Mucosa of gallbladder (tissue), 1 donor: ENCODE measurements at places on chromosomes 4 and X. TPM values are rescaled to one million over a fixed set of nuclear protein-coding genes. Genes with fewer than 3 reads are reported as not detected.
A peak's percentile ranks its signal among the peaks of the same experiment; 100 is the strongest.

The LIMCH1 gene
- total RNA-seq = 90.3 TPM

GRCh38 chr4:32748061-32748460 lies 2027.9 kb downstream of the PCDH7 start:
- no peak for DNase-seq

- no peak for DNase-seq
These were observed 32.1 kb upstream of the GTPBP6 start for GRCh38 chrX:350534-351323.

DNA sequence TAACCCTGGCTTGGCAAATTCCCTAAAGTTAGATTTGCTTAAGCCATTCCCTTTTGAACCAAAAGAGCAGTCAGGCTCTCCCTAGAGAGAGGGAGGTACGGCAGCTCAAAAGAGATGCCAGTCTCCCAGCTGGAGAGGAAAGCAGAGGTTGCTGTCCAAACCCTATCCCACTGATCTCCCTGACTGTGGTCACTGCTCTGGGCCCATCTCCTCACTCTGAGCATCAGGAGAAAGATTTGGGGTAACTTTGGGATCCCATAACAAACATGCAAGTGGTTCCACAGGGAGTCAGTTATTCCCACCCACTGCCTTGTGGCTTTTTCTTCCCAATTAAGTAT lies 17.1 kb downstream of the ACSL1 start:
- no peak for DNase-seq

The ENOPH1 gene
- 30.1 TPM for total RNA-seq

GRCh38 chrX:49155243-49155899 lies 7.2 kb upstream of the MAGIX start:
- peak; percentile 54 for DNase-seq

DNA sequence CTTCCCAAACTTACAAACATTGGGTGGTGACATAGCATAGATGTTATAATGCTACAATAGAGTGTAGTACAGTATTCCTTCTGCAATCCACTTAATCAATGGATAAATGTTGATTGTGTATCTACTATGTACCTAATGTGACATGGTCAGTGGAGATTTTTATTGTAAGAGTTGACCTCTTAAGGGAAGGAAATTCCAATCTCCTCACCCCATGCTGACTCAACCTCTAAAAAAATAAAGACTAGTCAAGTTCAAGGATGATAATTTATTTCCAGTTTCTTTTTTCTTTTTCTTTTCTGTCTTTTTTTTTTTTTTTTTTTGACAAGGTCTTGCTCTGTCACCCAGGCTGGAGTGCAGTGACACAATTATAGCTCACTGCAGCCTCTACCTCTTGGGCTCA lies 206.5 kb upstream of the STS start:
- DNase-seq = no peak

GRCh38 chr4:18608908-18609533 lies 587.5 kb upstream of the LCORL start:
- DNase-seq = no peak

- DNase-seq = no peak
These were observed 332.4 kb downstream of the BCOR start for GRCh38 chrX:39765327-39765726.

DNA sequence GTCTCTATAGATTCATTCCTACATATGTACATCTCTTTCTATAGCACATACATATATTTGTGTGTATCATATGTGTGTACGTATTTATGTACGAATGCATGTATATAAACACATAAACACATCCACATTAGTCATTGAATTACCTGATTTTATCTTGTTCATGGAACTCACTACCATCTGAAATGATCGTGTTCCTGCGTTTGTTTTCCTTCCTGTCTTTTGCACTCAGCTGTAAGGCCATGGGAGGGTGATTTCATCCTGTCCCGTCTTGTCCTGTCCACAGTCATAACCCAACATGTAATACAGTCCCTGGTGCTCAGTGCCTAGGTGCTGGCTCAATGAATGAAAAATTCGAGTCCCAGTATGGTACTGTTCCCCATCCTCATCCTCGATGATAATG lies 191.8 kb upstream of the PSAPL1 start:
- DNase-seq = no peak

DNA sequence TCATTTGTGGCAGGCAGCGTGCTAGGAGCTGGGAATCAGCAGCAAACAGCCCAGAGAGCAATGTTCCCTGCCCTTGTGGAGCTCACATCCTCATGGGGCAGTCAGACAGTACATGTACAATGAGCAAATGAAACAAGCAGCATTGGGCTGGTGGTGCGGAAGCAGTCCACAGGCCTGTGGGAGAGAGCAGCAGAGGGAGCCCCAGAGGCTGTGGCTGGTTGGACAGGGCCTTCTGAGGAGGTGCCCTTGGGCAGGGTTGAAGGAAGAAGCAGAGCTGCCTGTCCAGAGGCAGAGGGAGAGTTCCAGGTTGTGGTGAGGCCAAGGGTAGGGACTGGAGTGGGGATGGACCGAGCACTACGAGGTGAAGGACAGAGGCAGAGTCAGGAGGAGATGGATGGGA lies 22.5 kb downstream of the MMGT1 start:
- no peak for DNase-seq
